ENCODE measurements at places on chromosomes 6 and 20.

DNA sequence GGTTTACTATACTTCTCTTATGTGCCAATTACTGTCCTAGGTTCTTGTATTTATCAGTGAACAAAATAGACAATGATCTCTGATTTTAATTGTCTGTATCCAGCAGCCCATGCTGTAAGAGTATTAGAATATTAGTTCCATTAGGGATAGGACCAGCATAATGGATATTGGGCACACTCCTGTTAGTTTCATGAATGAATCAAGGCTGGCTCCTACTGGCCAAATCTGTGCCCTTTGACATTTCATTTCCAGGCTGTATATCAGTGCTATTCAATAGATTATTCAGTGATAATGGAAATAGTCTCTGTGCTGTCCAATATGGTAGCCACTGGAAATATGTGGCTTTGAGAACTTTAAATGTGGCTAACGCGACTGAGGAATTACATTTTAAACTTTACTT, 1007.9 kb upstream of the FLRT3 start:
- no peaks in the 10 kb centered on the region for H3K36me3 ChIP-seq
- no peaks in the 10 kb centered on the region for H3K27me3 ChIP-seq
- no peak for DNase-seq
- H3K4me3 ChIP-seq = no peak overlapping the region
- no peaks in the 10 kb centered on the region for H3K4me1 ChIP-seq
- H3K27ac ChIP-seq = no peak overlapping the region

GRCh38 chr20:36795691-36796090, 22.1 kb upstream of the DSN1 start:
- no peaks in the 10 kb centered on the region for H3K27me3 ChIP-seq
- no peak overlapping the region for H3K4me3 ChIP-seq
- no peaks in the 10 kb centered on the region for H3K4me1 ChIP-seq

DNA sequence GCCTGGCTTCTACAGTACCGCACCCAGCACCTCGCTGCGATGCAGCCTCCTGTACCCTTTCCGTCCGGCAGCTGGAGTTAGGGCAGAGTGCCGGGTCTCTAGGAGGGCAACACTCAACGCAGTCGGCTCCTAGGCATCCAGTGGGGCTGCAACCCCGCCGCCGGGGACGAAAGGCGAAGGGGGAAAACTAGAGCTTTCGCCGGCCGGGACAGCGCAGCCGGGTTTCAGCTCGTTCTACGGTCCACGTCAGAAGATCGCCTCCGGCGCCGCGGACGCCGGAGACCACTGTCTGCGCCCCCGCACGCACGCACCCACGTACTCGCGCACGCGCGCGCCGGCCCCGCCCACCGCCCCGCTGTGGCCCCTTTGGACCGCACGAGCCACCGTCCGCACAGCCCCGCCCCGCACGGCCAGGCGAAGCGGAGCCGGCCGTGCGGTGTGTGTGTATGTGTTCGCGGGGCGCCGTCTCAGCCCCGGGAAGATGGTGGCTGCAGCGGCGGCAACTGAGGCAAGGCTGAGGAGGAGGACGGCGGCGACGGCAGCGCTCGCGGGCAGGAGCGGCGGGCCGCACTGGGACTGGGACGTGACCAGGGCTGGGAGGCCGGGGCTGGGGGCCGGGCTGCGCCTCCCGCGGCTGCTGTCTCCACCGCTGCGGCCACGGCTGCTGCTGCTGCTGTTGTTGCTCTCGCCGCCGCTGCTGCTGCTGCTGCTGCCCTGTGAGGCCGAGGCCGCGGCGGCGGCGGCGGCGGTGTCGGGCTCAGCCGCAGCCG, at the start of gene ATRN:
ATRN (plus strand) TSS at position 392 of the 770 bp plus-strand sequence; CDS start at position 482, 90 bp downstream.
- no peaks in the 10 kb centered on the region for H3K27me3 ChIP-seq
- H3K36me3 ChIP-seq = no peaks in the 10 kb centered on the region
- H3K4me3 ChIP-seq = peak within 1 kb of the TSS; percentile 88
- peaks cover 14% of the 10 kb centered on the region for H3K4me1 ChIP-seq
- H3K27ac ChIP-seq = peak within 1 kb of the TSS; percentile 96

DNA sequence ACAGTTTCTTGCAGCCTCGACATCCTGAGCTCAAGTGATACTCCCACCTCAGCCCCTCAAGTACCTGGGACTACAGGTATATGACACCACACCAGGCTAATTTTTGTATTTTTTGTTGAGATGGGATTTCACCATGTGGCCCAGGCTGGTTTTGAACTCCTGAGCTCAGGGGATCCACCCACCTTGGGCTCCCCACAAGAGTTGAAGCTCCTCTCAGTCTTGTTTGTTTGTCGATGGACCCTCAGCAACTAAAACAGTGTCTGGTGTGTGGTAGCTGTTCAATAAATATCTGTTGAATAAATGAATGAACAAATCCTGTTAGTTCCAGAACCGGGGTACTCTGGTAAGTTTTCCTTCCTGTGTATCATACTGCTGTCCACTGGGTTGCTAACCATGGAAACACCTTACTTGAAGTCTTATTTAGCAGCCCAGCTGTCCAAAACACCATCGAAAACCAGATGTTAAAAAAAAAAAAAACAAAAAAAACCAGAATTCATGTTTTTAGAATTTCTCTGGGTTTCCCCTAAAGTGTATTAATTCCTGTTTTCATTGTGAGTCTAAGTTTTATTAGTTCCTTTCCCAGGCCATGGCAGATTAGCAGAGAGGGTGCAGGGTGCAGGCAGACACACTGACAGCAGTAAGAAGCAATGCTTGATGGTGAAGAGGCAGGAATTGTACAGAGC, 7.8 kb upstream of the EZR start:
- no peaks in the 10 kb centered on the region for H3K27me3 ChIP-seq
- H3K36me3 ChIP-seq = no peaks in the 10 kb centered on the region
- no peak overlapping the region for H3K4me3 ChIP-seq
- no peak overlapping the region for H3K27ac ChIP-seq
- peaks cover 15% of the 10 kb centered on the region for H3K4me1 ChIP-seq
- no peak for DNase-seq

GRCh38 chr6:163170294-163170883, 244.1 kb upstream of the QKI start:
- no peak overlapping the region for H3K4me3 ChIP-seq
- no peaks in the 10 kb centered on the region for H3K27me3 ChIP-seq
- peaks cover 6% of the 10 kb centered on the region for H3K4me1 ChIP-seq
- no peak overlapping the region for H3K27ac ChIP-seq
- no peak for DNase-seq
- no peaks in the 10 kb centered on the region for H3K36me3 ChIP-seq

GRCh38 chr20:36062799-36063198, 91.7 kb upstream of the EPB41L1 start:
- H3K4me1 ChIP-seq = peaks cover 26% of the 10 kb centered on the region
- H3K36me3 ChIP-seq = no peaks in the 10 kb centered on the region
- DNase-seq = no peak

DNA sequence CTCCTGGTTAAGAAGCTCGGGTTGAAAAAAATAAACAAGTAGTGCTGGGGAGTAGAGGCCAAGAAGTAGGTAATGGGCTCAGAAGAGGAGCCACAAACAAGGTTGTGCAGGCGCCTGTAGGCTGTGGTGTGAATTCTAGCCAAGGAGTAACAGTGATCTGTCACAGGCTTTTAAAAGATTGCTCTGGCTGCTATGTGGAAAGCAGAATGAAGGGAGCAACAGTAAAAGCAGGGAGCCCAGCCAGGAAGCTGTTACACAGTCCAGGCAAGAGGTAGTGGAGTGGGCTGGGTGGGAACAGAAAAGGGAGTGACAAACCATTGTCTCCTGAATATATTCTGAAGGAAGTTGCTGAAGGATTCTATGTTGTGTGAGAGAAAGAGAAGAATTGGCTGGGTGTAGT, 2.0 kb downstream of the HFE start:
- H3K4me1 ChIP-seq = peaks cover 9% of the 10 kb centered on the region
- H3K27ac ChIP-seq = no peak overlapping the region
- DNase-seq = no peak
- H3K27me3 ChIP-seq = peaks cover 4% of the 10 kb centered on the region
- no peak overlapping the region for H3K4me3 ChIP-seq

- H3K4me1 ChIP-seq = peaks cover 50% of the 10 kb centered on the region
- H3K4me3 ChIP-seq = peak within 1 kb of the TSS; percentile 45
- no peaks in the 10 kb centered on the region for H3K36me3 ChIP-seq
- H3K27me3 ChIP-seq = peaks cover 58% of the 10 kb centered on the region
- DNase-seq = peak; percentile 96
Observed at GRCh38 chr20:46028772-46029371, at the start of gene SLC12A5. Gene SLC12A5, plus strand, starts transcription at chr20:46029215. Its CDS starts 130 bp downstream, at chr20:46029345.

DNA sequence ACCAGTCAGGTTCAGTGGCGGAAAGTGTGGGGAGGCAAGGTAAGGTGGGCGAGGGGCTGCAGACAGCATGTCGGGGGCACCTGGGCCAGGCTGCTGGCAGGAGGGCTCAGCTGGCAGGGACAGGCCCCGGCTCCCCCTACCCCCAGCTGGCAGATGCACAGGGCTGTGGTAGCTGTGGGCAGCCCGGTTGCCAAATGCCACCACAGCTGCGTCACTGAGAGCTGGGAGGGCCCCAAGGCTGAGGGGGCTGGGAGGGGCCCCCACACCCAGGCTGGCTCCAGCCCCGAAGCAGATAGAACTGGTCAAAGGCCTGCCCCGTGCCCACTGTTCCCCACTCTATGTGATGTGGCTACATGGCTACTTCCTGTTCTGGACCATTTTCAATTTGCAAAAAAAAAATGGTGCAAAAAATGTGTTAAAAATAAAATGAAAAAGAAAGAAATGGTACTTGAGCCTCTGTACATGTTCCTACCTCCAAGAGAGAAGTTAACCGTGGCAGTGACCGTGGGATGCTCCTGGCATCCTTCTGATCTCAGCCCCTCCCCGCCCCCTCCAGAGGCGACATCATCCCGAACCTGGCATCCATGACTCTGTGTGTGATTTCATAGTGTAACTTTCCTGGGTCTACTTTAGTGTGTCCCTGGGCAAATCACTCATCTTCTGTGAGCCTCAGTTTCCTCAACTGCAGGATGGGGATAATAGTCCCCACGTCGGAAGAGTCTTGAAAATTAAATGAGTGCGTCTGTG, 64.4 kb downstream of the UBE2V1 start:
- no peak overlapping the region for H3K27ac ChIP-seq
- peaks cover 22% of the 10 kb centered on the region for H3K4me1 ChIP-seq
- H3K27me3 ChIP-seq = no peaks in the 10 kb centered on the region
- no peak overlapping the region for H3K4me3 ChIP-seq
- H3K36me3 ChIP-seq = no peaks in the 10 kb centered on the region
- DNase-seq = no peak

GRCh38 chr6:41672816-41673703, 34.8 kb downstream of the MDFI start:
- peaks cover 24% of the 10 kb centered on the region for H3K4me1 ChIP-seq
- DNase-seq = no peak
- H3K4me3 ChIP-seq = no peak overlapping the region
- H3K27ac ChIP-seq = no peak overlapping the region
- peaks cover 2% of the 10 kb centered on the region for H3K27me3 ChIP-seq
- H3K36me3 ChIP-seq = no peaks in the 10 kb centered on the region

GRCh38 chr6:71294121-71294523, 5.5 kb downstream of the OGFRL1 start:
- peak; percentile 20 for DNase-seq
- no peak overlapping the region for H3K4me3 ChIP-seq
- H3K4me1 ChIP-seq = peaks cover 4% of the 10 kb centered on the region
- no peak overlapping the region for H3K27ac ChIP-seq

DNA sequence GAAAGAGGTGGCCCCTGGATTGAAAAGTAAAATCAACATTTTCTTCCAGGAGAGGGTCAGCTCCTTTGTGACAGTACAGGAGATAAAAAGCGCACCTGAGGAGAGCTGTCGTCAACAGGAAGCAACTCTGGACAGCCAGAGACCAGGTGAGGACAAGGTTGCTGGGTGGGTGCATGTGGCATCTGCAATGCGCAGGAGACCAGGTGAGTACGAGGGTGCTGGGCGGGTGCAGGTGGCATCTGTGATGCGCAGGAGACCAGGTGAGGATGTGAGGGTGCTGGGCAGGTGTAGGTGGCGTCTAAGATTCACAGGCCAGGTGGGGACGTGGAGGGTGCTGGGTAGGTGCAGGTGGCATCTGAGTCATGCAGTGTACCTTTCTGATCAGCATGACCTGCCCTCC, 38.4 kb downstream of the WDR27 start:
- H3K27me3 ChIP-seq = no peaks in the 10 kb centered on the region
- H3K4me3 ChIP-seq = no peak overlapping the region
- H3K27ac ChIP-seq = no peak overlapping the region
- no peaks in the 10 kb centered on the region for H3K4me1 ChIP-seq

GRCh38 chr6:4809999-4810918, 34.1 kb downstream of the CDYL start:
- no peaks in the 10 kb centered on the region for H3K36me3 ChIP-seq
- no peak for DNase-seq

GRCh38 chr20:7159903-7160302, 392.4 kb downstream of the BMP2 start:
- no peaks in the 10 kb centered on the region for H3K27me3 ChIP-seq
- no peaks in the 10 kb centered on the region for H3K4me1 ChIP-seq
- no peak overlapping the region for H3K4me3 ChIP-seq
- no peak for DNase-seq

- H3K4me3 ChIP-seq = no peak overlapping the region
- no peaks in the 10 kb centered on the region for H3K27me3 ChIP-seq
- H3K27ac ChIP-seq = no peak overlapping the region
- no peak for DNase-seq
Observed at GRCh38 chr20:32249030-32249738, 28.3 kb upstream of the KIF3B start.

DNA sequence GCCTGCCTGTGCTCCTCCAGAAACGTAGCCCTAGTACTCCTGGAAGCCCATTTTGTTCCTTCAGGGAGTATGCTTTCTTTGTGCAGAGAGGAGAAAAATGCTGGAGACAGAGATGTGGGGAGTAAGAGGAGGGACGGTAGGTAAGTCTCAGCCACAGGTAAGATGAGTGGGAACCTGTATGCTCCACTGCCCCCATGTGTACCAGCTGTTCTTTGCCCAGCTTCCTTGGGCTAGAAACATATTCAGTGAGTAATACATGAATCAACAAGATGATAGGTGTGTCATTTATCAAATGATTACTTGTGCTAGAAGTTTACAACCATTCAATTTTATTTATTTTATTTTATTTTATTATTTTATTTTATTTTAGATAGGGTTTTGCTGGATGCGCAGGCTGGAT, 13.6 kb upstream of the CEP85L start:
- H3K36me3 ChIP-seq = no peaks in the 10 kb centered on the region
- H3K4me1 ChIP-seq = peaks cover 4% of the 10 kb centered on the region
- no peak overlapping the region for H3K4me3 ChIP-seq

- no peak for DNase-seq
- H3K4me3 ChIP-seq = no peak overlapping the region
- H3K27ac ChIP-seq = no peak overlapping the region
- no peaks in the 10 kb centered on the region for H3K36me3 ChIP-seq
Observed at GRCh38 chr6:112933947-112934346, 586.8 kb downstream of the RFPL4B start.

- no peak for DNase-seq
- peak overlapping the region; percentile 10 for H3K27ac ChIP-seq
- no peak overlapping the region for H3K4me3 ChIP-seq
- H3K4me1 ChIP-seq = peaks cover 10% of the 10 kb centered on the region
Observed at GRCh38 chr6:2563635-2564034, 187.1 kb downstream of the MYLK4 start.

- no peaks in the 10 kb centered on the region for H3K27me3 ChIP-seq
- H3K36me3 ChIP-seq = peaks cover 29% of the 10 kb centered on the region
- no peak for DNase-seq
- no peak overlapping the region for H3K27ac ChIP-seq
- H3K4me3 ChIP-seq = no peak overlapping the region
Observed at GRCh38 chr6:166317261-166318212, 9.3 kb upstream of the PRR18 start.

GRCh38 chr20:4457566-4458543, 263.9 kb upstream of the PRND start:
- H3K27ac ChIP-seq = no peak overlapping the region
- H3K27me3 ChIP-seq = no peaks in the 10 kb centered on the region
- no peak overlapping the region for H3K4me3 ChIP-seq
- DNase-seq = no peak
- no peaks in the 10 kb centered on the region for H3K36me3 ChIP-seq
- no peaks in the 10 kb centered on the region for H3K4me1 ChIP-seq
